Activated naive CD8-positive, alpha-beta T cell treated with anti-CD3 and anti-CD28 coated beads for 36 hours (primary cell): ENCODE measurements at places on chromosomes 12 and 14.

DNA sequence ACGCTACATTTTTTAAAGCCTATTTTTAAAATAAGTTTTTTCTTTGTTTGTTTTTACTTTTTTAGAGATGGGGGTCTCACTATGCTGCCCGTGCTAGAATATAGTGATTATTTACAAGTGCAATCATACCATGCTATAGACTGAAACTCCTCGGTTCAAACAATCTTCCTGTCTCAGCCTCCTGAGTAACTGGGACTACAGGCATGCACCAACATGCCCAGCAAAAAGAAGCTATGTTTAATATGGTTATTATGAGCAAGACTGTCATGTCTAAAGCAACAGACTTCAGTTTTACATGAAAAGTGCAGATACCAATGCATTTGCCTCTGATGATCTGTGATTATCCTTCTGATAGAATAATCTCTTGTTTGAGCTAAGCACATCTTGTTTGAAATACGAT lies 45.6 kb upstream of the SGPP1 start:
- no peak for DNase-seq

DNA sequence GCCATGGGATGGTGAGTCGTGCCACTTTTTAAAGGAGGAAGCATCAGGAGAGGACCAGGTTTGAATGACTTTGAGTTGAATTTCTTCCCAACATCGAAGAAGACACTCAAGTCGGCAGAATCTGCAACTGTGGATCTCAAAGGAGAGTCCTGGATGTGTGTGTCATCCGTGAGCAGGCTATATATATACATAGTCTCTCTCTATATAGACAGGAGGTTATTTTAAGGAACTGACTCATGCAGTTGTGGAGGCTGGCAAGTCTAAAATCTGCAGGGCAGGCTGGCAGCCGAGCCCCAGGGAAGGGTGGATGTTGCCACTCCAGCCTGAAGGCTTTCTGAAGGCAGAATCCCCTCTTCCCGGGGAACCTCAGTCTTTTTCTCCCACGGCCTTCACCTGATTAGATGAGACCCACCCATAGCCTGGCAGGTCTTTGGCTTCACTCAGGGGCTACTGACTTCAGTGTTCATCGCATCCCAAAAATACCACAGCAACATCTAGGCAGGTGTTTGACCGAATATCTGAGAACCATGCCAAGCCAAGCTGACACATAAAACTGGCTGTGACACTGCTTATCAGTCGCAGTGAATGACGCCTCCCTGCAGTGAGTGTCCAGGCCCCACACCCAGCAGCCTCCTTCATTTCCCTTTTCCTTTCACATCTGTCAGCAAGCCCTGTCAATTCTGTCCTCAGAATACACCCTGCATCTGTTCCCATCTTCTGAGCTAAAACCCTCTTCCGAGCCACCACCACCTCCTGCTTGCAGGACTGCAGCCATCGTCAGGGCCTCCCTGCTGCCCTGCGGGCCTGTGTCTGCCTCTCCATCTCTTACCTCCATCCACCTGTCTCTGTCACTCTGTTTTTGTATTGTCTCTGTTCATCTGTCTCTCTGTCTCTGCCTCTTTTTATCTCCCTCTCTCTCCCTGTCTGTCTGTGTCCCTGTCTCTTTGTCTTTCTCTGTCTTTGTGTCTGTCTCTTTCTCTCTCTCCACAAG lies 54.0 kb downstream of the ZNF664 start:
- DNase-seq, result no peak

- DNase-seq, result peak; percentile 28
Observed at GRCh38 chr12:39619316-39619659, 315 bp downstream of the ABCD2 start.

DNA sequence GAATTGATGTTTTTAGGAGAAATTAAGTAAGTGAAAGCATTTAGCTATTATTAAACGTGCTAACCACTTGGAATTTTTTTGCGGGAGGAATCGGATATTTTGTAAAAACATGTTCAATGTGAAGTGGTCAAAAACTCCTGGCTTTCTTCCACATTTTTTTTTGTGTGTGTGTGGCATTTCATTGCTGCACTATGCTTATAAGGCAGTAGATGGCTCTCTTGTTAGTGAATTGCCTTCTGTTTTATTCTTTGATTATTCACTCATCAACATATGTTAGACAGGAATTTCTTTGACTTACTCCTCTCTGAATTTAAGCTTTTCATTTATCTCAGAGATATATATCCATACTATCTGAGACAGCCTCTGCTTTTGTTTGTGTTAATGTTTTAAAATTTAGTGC lies 71.3 kb downstream of the DERA start:
- DNase-seq, result no peak

GRCh38 chr14:23301969-23302289 lies 730 bp downstream of the PPP1R3E start:
- no peak for DNase-seq

GRCh38 chr12:127941332-127941731 lies 325.6 kb upstream of the TMEM132C start:
- DNase-seq, result no peak

GRCh38 chr12:6626654-6627283 lies 9.0 kb downstream of the LPAR5 start:
- no peak for DNase-seq

- DNase-seq, result peak; percentile 68
Observed at GRCh38 chr12:6620137-6620884, 13.1 kb upstream of the CHD4 start.

DNA sequence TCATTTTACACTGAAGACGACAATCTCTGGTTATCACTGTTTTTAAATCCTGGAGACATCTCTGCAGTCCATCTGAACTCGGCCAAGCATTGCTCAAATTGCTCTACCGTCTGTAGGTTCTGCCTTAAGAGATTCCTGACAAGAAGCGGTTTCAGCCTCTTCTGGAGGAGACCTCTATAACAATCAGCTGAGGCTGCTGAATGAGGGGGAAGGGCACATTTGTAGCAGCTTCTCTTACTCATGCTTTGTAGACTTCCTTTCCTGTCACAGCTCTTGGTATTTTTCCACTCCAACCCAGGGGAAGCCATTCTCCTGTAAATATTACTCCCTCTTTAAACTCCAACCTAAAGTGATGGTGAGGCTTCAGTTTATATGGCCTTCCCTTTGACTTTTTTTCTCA lies 3.0 kb downstream of the ARG2 start:
- no peak for DNase-seq

DNA sequence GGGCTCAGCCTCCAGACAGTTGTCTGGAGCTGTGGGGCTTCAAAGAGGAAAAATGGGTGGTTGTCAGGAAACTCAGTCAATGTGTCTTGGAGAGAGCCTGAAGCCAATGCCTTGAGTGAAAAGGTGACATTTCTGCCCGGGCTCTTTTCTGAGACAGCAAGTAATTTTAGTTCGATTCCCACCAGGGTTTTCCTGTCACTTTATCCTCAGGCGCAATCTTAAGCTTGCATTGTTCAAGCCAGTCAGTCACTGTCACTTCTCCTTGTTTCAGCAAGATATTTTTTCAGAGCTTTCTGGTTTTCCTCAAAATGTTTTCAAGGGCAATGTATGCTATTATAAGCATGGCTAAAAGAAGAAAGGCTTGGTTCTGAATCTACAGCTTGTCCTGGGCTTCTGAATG lies 404.7 kb upstream of the SEL1L start:
- DNase-seq, result no peak

DNA sequence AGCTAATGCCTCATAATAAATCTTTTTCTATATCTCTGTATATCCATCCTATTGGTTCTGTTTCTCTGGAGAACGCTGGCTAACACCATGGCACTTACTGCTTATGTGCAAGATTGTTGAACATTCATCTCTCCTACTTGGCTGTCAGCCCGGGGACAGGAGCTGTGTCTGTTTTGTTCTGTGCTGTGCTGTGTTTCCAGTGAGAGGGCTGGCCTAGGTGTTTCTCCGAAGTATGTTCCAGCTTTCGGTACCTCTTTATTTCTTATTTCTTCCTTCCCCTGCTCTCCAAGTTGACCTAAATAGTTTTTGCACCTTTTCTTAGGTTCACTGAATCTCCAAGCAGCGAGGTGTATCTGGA lies 18.8 kb upstream of the NR4A1 start:
- no peak for DNase-seq

DNA sequence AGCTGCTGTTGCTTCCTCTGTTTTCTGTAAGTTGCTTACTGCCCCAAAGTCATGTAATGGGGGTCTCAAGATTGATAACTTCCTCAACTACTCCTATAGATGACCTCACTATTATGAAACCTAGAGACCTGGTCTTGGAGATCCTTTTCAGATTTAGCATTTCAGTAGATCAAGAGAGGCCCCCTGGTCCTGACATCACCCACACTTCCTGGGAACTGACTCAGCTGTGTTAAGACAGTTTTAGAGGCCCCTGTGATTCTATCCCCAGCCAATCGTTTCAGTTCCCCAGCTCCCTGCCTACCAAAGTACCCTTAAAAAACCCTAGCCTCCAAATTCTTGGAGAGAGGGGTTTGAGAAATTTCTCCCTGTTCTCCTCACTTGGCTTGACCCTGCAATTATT lies 9.2 kb upstream of the ARG2 start:
- no peak for DNase-seq

DNA sequence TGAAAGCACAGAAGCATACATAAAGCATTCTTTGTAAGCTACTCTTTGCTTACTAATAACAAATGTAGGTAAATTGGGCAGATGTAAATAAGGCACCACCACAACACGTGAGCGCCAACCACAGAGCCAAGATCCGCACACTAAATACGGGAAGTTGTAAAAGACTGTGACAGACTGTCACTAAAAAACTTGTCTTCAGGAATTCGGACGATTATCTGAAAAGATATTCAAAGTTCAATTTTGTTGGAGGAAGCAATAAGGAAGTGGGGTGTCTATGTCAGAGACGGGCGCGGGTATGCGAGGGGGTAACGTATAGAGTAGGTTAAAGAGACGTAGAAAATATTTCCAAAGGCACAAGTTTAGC lies 1.5 kb upstream of the HSP90B1 start:
- peak; percentile 61 for DNase-seq

DNA sequence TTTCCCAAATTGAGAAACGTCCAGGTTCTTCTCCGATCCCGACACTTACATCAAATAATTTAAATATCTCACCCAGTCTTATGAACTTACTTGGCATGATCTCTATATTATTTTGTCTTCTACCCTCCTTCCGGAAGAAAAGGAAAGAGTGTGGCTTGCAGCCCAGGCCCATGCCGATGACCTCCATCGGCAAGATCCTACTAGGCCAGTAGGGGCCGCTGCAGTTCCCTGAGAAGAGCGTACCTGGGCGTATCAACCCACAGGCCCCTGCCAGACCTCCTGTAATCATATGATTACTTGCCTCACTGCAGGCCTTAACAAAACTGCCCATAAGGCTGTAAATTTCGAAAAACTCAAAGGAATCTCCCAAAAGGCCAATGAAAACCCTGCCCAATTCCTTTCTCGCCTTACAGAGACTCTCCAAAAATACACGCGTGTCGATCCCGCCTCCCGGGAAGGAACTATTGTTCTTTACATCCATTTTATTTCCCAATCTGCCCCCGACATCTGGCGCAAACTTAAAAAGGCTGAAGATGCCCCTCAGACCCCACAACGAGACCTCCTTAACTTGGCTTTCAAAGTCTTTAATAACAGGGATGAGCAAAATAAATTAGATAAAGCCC lies 69.6 kb downstream of the MOK start:
- DNase-seq, result peak; percentile 79

GRCh38 chr12:44881197-44881596 lies 5.1 kb upstream of the NELL2 start:
- no peak for DNase-seq

- no peak for DNase-seq
Observed at GRCh38 chr12:6956021-6956727, 5.0 kb downstream of the PTPN6 start.

DNA sequence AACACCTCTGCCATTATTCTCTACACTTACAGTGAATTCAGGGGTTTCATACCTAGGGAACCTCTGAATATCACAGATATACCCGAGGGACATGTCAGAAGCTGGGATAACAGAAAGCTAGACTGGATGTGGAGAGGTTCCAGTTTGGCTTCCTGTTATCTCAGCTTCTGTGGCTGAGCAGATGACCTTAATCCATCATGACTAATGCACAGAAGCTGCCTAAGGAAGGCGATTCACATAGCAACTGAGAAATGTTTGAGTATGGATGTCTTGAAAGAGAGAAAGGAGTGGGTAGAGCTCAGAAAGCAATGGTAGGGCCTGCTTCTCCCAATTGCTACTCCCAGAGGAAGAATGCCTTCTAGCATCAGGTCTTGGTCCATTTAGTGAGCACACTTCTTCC lies 187.6 kb downstream of the RMST start:
- DNase-seq, result no peak

DNA sequence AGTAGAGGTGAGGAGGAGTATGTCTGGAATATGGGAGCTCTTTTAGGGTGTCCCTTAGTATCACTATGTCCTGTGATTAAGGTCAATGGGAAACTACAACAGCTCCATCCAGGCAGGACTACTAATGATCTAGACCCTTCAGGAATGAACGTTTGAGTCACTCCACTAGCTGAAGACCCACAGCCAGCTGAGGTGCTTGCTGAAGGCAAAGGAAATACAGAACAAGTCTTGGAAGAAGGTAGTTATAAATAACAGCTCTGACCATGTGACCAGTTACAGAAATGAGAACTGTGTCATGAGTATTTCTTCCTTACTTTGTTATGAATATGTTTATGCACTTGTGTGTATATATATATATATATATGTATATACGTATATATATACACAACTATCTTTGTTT lies 40.5 kb upstream of the USP44 start:
- no peak for DNase-seq

DNA sequence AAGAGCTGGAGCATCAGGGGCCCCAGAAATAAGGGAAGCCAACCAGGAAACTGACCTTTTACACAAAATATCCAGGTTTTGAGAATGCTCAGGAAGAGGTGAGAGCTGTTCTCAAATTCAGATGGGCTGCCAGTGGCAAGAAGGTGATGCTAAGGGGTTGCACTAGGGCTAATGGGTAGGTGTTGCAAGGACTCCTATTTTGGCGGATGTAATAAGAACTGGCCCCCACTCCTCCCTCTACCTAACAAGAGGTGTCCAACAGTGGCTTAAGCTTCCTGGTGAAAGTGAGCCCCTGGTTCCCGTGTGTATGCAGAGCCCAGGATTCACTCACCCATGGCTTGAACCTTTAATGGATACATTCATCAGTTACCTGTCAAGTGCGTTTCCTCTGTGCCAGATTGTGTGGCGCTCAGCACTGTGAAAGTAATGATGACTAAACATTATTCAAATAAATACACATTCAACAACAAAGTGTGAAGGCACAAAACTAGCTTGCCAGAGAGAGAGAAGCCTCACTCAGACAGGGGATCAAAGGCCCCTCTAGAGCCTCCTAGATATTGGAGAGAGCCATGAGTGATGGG lies 705 bp upstream of the CHGA start:
- DNase-seq, result no peak

DNA sequence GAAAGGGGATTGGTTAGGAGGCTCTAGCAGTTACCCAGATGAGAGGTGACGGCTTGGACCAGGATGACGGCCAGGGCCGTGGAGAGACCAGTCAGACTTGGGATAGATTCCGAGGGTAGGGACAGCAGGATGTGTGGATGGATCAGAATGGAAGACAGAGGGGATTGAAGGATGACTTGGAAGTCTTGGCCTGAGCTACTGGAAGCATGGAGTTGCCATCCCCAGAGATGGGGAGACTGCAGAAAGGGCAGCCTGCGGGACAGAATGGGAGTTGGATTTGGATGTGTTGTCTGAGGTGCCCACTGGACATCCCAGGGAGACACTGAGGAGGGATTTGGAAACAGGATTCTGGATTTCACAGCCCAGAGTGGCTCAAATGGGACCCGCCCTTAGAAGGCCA lies 102.3 kb downstream of the CALM1 start:
- no peak for DNase-seq

GRCh38 chr14:53778263-53778662 lies 178.4 kb downstream of the BMP4 start:
- no peak for DNase-seq
